Fibroblast of lung (primary cell): ENCODE measurements at places on chromosomes 2 and 18.

DNA sequence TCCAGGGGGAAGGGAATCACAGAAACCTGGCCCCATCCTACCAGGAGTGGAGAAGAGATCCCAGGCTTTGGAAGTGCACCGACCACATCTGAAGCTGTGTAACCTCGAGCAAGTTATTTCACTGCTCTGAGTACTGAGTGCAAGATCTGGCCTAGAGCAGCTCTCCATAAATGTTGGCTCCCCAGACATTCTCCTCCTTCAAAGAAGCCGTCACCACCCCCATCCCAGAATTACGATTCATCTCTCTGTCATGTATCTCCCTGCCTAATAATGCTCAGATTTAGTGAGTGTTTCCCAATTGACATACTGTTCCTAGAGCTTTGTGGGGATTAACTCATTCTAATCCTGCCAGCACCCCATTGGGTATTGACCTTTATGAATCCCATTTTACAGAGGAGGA lies 51.7 kb downstream of the TNS1 start:
- DNase-seq = no peak

GRCh38 chr2:70905443-70906421 lies 30.0 kb upstream of the ATP6V1B1 start:
- DNase-seq = no peak

- no peak for DNase-seq
These were observed 453.2 kb upstream of the PIK3C3 start for GRCh38 chr18:41501848-41502247.

DNA sequence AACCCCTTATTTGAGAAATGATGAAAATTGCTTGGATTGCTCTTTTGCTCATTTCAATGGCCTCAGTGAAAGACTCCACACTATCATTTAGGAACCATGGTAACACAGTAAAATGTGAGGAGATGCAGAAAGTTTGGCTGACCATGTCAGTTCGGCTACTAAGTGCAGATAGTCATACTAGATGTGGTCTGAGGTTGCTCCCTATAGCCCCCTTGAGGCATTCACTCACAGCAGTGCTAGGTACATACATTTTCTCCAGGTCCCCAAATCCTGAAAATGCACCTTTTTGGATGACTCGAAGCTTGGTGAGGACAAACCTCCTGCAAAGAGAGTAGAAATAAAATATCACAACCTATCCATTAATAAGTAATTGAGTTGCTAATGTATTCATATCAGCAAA lies 86.3 kb downstream of the FSHR start:
- DNase-seq = no peak

GRCh38 chr18:57497372-57498294 lies 62.5 kb downstream of the ONECUT2 start:
- no peak for DNase-seq

- peak; percentile 27 for DNase-seq
These were observed 507 bp downstream of the CNNM4 start for GRCh38 chr2:96760986-96761832.

DNA sequence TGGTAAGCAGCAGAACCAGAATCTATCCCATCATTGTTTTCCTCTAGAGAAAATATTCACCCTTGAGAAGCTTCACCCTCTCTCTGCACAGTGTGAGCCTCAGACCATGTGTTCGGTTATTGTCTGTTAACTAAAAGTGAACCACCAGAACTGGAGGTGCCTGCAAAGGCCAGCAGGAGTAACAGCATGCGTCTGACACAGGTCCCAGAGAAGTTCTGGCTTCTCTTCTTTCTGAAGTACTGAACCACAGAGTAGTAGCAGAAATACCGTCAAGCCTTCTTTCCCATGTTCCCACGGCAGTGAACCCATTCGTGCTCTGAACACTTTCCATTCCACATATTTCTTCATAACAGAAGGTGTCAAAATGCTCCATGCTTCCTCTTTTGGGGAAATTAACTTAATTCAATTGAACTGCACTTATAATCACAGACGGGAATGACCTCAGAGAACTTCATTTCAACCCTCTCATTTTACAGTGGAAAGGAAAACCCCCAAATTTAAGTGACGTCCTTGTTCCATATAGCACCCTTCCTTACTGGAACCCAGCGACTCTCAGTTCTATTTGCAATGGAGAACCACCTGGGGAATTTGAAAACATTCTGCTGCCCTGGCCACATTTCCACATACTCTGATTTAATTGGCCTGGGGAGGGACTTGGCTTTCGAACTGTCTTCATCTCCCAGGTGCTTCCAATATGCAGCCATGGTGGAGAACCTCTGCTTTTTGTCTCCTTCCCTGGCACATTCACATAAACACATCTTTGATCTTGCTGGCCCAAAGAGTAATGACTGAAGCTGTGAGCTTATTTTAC lies 519.1 kb downstream of the RNF144A start:
- no peak for DNase-seq

DNA sequence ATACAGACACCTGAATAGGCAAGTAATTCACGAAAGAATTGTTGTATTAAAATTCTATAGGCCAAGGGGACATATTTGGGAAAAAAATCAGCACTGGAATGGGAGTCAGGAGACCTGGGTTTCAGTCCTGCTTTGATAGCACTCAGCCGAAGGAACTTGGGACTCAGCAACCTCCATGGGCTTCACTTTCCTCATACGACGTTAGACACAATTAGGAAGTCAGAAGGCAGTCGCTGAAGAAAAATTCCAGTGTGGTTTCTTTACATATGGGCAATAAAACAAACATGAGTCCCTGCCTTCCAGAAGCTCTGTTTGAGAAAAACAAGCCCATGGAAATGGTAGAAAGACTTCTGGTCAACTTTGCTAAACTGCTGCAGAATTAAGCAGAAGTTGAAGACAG lies 15.1 kb upstream of the CYRIA start:
- DNase-seq = no peak

DNA sequence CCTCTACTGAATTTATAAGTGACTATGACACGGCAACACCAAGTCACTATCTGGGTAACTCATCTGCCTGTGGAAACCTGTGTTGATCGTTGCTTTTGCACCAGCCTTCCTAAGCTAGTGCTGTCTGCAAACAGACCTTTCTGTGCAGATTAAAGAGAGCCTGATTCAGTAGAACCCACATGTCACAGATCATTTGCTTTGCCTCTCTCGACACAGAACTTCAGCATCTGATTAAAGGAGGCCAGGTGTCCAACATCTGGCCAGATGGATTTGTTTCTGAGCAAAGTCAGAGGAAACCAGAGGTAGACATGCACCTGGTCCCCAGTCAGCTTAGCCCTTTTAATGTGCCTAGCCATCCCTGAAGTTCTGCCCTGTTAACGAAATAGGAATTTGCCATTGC lies 15.0 kb upstream of the TTR start:
- no peak for DNase-seq

DNA sequence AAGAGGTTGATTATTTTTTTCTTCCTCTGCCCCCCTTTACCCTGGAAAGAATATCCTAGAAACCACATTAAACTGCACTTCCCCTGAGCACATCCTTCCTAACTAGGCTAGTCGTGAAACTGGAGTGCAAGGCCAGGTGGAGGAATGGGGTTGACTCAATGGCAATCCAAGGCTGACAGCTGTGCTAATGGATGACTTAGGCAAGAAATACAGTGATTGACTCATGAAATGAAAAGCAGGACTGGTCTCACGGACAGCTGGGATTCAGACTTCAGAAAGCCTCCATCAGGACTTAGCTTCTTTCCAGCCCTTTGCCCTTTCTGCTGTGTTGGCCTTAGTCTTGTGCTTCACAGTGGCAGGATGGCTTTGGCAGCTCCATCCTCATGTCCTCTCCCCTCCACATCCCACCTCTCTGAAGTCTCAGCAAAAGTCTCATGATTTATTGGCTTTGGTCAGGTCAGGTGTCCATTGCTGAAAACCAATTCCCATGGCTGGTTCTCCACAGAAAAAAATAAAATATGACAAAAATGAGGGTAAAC lies 33.8 kb downstream of the INSIG2 start:
- DNase-seq = no peak

- DNase-seq = peak; percentile 90
These were observed 26.5 kb downstream of the CRACDL start for GRCh38 chr2:98909317-98910211.

DNA sequence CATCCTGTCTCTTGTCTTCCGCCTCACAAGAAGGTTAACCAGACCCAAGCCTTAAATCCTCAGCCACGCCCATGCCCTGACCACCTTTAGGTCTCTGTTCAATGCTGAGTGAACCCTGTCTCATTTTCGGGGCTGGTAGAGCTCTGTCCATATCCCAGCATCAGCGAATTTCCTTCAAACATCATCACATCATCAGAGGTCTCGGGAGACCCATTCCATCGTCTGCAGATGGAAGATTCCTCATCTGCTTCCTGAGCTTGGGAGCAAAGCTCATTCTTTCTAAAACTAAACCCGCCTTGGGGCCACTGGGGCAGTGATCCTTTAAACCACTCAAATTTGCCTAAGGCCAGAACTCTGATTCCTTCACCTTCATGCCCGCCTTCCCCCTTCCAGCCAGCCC lies 173.7 kb downstream of the TTC32 start:
- no peak for DNase-seq

DNA sequence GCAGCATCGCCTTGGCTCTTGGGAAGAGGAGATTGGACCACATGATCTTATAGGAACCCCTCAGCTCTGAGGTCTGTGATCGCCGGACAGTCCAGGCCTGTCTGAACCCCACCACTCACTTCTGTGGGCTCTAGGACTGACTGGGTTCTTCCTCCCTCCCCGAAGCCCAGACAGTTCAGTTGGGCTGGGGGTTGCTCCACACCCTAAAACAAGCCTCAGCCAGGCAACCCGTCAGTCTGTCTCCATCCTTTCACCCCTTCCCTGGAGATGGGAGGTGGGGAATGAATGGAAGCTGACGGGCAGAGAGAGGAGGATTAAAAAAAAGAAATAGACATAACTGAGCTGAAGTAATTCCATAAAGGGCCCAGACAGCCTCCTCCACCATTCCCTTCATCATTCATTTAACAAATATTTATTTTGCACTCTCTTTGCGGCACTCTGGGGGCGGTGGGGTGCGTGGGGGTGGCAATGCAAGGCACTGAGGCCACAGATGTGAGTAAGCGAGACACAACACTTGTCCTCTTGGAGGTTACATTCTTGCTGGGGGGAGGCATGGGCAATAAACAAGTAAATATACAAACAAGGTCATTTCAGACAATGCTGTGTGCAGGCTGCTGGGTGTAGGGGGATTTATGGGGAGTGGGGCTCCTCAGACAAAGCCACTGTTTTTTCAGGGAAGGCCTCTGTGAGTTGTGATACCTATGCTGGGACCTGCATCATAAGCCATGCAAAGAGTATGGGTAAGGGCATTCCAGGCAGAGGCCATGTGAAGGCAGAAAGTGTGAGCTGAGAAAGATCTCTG lies 12.9 kb downstream of the WNT10A start:
- no peak for DNase-seq

GRCh38 chr2:47629501-47630460 lies 153.2 kb upstream of the MSH6 start:
- DNase-seq = no peak

DNA sequence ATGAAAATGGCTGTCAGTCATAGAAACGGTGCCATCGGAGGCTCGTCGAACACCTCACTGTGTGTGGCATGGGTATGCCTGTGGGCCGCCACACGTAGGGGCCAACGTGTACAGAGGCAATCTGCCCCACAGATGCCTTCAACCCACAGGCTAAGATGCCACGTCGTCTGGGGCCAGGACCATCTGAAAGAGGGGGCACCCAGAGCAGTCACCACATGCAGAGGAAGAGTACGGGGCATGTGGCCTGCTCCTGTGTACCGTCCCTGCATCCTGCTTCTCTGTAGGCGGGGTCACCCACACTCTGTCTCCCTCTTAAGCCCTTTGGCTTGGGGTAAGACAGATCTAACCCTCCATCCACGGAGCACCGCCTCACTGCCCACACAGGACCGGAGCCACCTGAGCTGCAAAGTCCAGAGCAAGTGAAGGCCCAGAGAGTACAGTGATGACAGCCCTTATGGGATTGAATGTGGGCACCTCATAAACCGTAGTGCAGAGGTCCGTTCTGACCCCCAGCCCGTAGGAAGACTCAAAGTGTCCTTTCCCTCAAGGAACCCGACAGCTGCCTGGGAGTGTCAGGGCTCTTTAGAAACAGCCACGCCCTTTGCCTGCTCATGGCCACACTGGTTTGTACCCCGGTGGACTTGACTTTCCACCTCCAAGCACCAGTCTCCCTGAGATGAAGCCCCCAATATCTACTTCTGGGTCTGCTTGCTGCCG lies 66.2 kb downstream of the TWIST2 start:
- DNase-seq = no peak

DNA sequence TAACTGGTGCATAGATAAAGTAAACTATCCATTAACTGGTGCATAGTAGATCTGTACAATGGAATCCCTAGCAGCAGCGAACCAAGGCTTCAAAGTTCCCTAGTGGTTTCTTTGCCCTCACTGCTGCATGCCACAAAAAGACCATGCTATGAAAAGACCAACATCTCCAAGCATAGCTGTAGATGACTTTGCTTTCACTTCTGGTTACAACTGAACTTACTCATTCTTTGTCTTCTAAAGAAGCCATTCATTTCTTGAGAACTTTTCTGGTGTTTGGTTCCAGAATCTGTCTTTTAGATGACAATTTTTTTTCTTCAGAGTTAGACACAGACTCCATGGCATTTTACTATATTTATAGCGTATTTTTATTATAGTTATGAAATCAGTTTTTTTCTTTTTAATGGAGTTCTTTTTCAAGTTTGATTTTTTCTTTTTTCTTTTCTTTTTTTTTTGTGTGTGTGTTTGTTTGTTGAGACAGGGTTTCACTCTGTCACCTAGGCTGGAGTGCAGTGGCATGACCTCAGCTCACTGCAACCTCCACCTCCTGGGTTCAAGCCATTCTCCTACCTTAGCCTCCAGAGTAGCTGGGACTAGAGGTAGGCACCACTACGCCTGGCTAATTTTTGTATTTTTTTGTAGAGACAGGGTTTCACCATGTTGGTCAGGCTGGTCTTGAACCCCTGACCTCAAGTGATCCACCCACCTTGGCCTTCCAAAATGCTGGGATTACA lies 63.6 kb downstream of the SLC35F5 start:
- no peak for DNase-seq

- no peak for DNase-seq
These were observed 122.1 kb downstream of the CELF4 start for GRCh38 chr18:37443325-37444055.

DNA sequence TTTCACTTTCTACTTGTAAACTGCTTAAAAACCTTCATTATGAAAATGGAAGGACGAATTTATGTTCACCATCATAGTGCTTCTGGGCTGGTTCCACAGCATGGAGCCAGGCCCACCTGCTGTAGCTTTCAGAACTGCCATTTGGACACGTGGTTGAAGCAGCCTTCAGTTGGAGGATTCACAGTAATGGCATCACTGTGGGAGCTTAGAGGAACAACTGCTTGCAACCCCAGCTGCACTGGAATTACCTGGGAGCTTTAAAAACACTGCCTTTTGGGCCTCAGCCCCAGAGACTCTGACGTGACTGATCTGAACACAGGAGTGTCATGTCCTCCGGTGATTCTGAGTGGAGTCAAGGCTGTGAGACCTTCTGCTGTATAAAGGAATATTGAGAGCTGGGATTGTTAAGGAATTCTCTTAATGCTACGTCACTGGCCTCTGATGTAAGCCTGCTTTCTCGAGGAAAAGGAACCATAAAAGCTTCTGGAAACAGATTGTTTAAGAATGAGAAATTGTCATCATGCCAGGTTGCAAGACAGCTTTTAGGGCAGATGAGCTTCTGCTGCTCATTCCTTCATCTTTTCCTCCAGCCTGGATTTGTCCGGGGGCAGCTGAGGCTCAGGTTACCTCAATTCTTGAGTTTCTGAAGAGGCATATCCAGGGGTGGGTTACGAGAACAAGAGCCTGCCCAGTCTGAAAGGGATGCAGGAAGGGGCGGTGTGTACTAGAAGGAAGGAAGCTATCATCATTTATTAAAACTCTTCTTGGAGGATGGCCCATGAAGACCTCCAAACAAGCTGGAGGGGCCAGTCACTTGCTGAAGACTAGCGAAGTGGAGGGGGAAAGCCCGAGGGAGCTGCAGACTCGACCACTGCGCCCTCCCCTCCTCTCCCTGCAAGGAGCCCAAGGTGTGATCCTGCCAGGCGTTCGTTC lies 1.3 kb upstream of the IL1R1 start:
- DNase-seq = peak; percentile 97
